Lung microvascular endothelial cell (primary cell): ENCODE measurements at places on chromosomes 12 and 14. TPM values are rescaled to one million over a fixed set of nuclear protein-coding genes. Genes with fewer than 3 reads are reported as not detected.

- DNase-seq, result peak; percentile 41
These were observed 8.5 kb downstream of the BTG1 start for GRCh38 chr12:92136965-92137721.

DNA sequence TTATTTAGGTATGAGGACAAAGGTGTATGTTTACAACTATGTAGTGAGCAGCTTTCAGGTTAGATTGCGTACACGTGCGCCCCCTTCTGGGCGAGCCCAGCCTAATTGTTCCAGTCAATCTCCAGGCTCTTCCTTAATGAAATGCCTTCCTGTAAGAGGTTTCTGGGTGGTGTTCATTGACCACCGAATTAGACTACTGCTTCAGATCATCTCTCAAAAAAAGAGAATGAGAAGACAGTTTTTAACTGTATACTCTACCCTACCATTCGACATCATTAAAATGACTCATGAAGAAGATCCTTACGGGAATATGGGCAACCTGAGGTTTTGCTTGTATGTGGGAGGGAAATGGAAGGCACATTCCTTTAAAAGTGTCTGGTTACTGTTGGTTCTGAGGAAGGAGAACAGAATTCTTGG lies 2.1 kb downstream of the LUM start:
- DNase-seq, result peak; percentile 46

GRCh38 chr12:47080725-47081502 lies 1.2 kb upstream of the AMIGO2 start:
- peak; percentile 77 for DNase-seq

Gene GAPDH
- 3,072 and 3,739 TPM in 2 replicates for total RNA-seq

Gene FAM222A
- total RNA-seq, result 0.20 and 0.22 TPM in 2 replicates
